Aortic smooth muscle cell (primary cell): ENCODE measurements at places on chromosomes 11 and 22. TPM values are rescaled to one million over a fixed set of nuclear protein-coding genes. Genes with fewer than 3 reads are reported as not detected.

ATL3 gene
- 202 and 222 TPM in 2 replicates for total RNA-seq

HINFP gene
- total RNA-seq, result 12.4 and 12.9 TPM in 2 replicates

MYO18B gene
- 1.2 and 11.1 TPM in 2 replicates for total RNA-seq

HEPHL1 gene
- total RNA-seq, result not detected in 2 replicates

CHRM1 gene
- total RNA-seq, result not detected in 2 replicates

STX5 gene
- 41.7 and 42.4 TPM in 2 replicates for total RNA-seq

OR8B12 gene
- not detected in 2 replicates for total RNA-seq

MIOX gene
- not detected in 2 replicates for total RNA-seq

CASP5 gene
- not detected in 2 replicates for total RNA-seq
